ENCODE measurements at places on chromosomes 2 and 18.

DNA sequence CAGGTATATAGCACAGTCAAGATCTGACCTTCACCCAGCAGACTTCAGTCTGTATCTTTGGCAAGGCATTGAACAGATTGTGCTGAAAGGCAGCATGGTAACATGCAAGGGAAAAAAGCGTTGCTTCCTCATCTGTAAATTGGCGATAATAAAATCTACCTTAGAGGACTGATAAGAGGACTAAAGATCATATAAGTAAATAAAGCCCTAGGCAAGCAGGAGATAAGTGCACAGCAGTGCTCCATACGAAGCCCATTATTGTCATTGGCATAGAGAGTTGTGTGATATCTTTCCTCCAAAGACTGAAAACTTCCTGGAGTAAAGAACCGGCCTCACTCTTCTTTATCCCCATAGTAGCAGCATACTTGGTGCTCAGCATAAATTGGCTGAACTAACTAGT, 162.6 kb downstream of the ANKRD44 start:
- DNase-seq = no peak

DNA sequence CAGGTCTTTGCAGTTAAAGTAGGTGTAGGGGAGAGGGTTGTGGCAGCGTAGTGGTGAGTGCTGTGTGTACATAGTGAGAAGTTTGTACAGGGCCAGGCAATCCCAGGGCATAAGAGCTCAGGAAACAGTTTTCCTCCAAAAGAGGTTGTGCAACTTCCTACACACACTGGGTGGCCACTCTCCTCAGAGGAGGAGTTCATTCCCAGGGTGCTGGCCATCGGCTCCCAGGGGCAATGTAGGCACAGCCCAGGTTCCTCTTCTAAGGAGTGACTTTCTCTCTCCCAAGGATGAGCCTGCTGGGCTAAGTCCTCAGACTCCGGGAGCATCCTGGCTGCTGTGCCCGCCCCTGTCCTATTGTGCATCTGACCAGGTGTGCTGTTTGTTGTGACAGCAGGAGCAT, 3.0 kb downstream of the ACOXL start:
- no peak for DNase-seq

DNA sequence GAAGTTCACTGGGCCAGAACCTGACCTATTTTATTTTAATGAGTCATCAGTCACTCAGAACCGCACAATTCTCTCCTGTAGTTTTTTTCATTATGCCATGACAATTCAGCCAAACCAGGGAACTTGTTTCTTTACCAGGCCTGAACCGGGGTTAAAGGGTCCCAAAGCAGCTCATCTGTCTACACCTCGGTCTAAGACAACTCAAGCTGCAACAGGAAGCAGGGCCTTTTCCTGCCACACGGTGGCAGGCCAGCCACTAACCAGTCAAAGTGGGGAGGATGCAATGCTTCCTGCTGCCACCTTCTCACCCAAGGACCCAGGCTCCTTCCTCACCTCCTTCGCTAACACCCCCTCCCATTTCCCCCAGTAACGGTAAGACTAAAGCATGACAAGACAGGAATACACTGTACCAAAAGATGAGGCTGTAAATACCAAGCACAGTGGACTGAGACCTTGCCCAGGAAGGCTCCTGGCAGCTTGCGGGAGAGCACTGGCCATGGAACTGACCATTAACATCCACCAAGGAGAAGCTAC, 56.7 kb upstream of the ACKR3 start:
- DNase-seq = peak; percentile 13

DNA sequence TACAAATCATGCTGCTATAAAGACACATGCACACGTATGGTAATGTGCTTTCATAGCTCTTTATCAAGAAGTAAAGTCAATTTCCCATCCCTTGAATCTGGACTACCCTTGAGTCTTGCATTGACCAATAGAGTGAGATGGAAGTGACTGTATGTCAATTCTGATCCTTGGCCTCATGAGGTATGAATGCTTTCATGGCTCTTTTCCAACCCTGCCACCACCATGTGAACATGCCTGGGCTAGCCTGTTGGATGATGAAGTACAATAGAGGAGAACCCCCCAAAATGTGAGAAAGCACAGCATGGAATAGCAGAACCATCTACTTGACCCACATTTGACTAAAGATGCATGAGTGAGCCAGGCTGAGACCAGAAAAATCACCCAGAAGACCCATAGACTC, 237.0 kb downstream of the NYAP2 start:
- DNase-seq = no peak

GRCh38 chr2:109447776-109448175, 166.0 kb downstream of the SEPTIN10 start:
- DNase-seq = no peak

DNA sequence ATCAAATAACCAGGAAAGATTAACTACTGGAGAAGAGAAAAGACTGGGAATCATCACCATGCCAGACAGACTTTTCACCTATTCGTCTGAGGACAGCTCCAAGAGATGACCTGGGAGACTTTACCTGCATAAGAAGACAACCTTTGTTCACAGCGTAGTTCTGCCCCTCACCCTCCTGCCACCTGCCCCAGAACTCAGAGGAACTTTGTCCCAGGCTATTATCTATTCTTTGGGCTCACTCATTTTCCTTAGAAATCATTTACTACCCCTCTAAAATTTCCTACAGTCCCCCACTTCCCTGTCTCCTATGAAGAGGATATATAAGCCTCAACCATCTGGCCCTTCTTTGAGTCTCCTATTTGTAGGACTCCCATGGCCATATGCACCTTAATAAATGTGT, 19.3 kb upstream of the COPS8 start:
- DNase-seq = no peak

- DNase-seq = no peak
Measured at GRCh38 chr2:128808462-128809258, 490.0 kb upstream of the HS6ST1 start.

DNA sequence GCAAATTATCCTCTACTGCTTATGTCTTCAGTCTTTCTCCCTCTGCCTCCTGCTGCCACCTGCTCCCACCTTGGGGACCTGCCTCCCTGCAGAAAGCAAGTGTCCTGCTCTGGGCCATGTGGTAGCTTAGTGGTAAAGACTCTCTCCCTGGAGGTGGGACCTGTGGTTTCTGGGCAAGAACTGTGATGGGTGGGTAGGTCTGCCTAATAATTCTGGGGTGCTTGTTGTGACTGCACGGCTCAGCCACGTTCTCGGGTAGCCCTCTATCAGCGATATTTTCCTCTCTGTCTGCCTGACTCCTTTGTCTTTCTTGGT, 16.4 kb upstream of the CD28 start:
- DNase-seq = no peak
